ENCODE measurements at places on chromosomes 5 and 9.

- DNase-seq: no peak
Observed at GRCh38 chr9:21589344-21590056, 107.4 kb upstream of the IFNE start.

DNA sequence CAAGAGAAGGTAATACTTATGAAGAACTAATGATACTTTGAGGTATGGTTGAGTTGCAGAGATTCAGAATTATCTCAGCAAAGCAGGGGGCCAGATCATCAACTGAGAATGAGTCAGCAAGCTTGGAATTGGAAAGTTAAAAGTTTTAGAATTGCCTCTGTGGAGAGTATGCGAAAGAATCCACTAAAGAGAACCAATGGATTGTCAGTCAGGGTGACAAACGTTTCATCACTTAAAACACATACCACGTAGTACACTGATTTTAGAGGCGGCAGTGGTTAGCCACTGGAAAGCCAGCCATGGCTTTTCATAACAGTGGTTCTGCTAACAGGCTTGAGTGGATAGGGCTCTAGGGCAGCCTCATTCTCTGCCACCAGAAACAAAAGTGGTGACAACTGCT lies 30.7 kb downstream of the AOPEP start:
- DNase-seq: peak; percentile 91

DNA sequence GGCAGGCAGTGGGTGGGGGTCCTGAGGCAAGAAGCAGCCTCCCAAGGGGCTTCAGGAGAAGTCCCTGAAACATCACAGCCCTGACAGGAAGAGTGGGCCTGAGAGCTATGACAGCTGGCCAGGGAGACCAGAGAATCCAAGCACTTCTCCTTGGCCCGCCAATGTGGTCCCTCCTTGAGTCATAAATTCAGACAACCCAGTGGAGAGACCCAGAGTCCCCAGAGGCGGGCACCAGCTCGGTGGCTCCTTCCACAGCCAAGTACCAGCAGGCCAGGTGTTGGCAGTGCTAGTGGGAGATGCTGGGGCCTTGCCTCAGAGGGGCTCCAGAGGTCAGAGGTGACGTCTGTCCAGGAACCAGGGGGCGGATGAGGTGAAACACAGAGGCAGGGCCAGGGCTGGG lies 1.6 kb upstream of the DOK3 start:
- no peak for DNase-seq

DNA sequence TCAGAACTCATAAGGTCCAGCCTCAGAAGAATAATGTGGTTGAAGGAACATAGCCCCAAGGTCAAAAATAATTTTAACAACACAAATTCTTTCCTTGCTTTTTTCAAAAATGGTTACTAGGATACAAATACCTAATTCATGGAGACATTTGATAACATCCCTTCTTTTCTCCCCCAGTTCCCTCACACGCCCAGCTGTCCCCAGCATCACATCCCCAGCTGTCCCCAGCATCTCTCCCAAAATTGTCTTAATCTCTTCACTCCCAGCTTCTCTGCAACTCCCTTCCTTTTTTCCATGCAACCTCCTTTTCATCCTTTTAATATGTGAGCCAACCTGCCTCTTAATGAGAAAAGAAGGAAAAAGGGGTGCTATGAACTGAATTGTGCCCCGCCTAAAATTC lies 77.8 kb downstream of the FSTL4 start:
- no peak for DNase-seq

DNA sequence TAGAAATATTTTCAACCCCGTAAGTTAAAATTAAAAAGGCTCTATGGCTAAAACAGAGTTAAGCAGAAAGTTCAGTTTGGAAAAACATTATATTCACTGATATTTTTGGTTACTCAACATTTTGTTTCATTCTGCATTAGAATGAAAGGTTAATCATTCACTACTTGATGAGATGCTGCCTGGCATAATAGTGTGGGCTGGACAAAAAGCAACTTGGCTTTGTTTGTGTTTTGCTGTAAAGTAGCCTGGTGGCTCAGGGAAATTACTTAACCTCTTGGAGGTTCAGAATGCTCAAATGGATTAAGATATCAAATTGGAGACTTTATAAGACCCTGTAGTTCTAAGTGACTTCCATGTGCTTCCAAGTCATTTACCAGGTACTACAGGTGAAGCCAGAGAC lies 367.4 kb upstream of the TRPC7 start:
- no peak for DNase-seq

DNA sequence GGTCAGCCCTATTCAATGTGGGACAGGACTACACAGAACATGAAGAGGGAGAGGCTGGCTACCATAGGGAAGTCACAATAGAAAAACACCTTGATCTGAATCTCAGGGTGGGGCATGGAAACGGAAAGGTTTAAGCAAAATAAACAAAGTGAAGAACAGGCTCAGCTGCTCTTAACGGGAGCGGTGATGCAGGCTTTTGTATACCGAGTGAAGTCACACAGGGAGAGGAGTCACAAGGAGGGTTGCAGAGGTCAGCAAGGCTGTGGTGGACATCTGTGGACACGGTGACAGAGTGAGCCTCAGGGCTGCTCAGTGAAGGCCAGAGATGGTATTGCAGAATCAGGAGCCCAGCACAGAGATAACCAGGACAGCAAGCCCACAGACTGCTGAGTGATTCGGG lies 30.6 kb upstream of the SEMA4D start:
- DNase-seq: no peak

DNA sequence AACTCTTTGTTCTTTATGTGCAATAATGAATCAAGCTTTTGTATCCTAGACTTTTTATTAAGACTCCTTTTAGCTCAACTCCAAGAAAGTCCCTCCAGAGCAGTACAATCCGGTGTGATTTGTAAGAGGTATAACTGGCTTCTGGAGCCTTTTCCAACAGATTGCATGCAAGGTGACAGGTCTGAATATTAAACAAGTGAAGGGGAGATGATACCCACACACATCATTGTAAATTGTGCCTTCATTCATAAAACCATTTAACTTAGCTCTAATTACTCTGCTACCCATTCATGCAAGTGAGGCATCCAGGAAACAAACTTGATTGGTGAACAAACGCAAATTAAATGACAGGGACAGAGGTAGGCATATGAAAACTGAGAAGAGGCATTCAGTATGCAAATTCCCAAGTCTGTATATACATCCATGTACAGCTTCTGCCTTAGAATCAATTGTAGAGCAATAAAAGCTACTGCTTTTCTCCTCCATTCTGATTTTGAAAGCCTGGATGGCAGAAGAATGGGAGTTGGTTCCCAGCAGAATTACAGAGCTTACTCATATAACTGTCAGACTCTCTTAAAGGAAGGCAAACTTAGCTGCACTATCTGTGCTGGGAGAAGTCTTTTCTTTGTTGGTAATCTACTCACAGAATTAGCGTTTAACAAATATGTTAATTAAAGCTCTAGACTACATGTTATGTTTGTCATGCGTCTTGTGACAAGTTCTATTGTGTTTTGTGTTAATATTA lies 261.0 kb upstream of the CDH6 start:
- no peak for DNase-seq

- no peak for DNase-seq
Observed at GRCh38 chr9:28956116-28956880, 1383.0 kb upstream of the C9orf72 start.

DNA sequence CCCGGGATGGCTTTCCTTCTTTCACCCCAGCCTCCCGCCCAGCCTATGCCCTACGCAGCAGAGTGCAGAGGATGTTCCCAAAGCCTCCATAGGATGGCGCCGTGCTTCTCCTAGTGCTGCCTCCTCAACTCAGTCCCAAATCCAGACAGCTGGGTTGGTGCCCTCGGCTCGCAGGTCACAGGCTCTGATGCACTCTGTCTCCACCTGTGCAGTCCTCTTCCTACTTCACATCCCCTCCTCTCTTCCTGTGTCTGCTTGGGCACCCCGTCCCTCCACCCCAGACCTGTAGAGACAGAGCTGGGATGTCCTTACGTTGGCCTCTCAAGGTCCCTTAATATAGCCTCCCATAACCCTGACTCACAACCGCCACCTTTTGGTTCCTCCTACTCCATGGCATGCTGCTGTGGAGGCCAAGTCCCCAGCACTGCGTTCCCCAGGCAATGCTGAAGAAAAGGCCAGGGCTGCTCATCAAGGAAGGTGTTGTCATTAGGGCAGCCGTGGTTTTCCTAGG lies 314.4 kb downstream of the GADD45G start:
- no peak for DNase-seq

DNA sequence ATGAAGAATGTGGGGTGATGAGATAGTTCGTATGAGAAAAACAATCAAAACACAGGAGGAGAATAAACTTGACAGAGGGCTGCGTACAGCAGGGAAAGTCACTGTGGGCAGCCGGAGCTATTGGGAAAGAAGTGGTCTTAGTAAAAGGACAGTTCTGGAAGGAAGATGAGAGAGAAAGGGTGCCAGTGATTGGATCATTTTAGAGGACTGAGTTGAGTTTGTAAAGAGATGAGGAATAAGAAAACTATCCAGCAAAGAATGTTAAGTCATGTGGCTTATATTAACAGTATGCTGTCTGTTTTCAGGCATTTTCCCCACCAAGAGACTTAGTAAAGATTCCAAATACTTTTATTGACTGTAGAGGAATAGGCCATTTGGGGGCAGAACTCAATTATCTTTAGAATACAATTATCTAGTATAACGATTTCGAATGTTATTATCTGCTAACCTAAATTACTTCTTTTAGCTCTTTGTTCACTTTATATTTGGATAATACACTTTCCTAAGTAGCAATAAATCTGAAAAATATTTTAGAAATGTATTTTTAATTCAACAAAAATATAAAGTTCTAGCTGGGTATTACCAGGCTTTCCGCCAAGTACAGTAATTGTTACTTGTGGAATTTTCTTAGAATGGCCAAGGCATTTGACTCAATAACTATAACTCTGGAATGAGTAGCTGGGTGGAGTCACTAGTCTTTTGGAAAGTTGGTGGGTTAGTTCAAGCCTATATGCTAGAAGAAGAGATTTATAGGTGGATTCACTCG lies 15.5 kb upstream of the LOX start:
- DNase-seq: peak; percentile 96

GRCh38 chr5:154505567-154505966 lies 27.5 kb upstream of the HAND1 start:
- DNase-seq: no peak

DNA sequence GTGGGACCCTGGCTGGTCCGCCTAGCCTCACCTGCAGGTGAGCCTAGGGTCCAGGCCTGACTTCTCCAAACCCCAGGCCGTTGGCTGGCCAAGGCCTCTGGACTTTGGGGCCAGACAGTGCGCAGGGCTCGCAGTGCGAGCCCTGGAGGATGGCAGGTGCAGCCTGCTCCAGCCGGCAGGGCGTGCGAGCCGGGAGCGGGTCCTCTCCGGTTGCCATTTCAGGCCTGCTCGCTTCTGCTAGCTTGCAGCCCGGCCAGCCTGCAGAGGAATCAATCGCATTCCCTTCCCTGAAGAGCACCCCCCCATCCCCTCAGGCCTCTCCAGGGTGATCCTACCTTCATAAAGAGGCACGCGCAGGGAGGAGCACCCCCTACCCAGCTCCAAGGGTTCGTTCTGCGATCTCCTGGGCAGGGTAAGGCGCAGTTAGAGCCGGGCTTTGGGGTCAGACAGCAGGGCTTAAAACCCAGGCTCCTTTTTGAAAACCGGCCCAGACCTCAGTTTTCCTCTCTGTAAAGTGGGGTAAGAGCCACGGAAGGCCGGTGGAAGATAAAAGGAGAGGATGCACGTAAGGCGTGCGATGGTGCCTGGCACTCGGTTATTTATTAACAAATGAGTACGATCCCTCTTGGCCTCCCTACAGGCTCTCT lies 6.2 kb downstream of the BARHL1 start:
- DNase-seq: no peak
